ENCODE measurements at places on chromosomes 2 and 18.

DNA sequence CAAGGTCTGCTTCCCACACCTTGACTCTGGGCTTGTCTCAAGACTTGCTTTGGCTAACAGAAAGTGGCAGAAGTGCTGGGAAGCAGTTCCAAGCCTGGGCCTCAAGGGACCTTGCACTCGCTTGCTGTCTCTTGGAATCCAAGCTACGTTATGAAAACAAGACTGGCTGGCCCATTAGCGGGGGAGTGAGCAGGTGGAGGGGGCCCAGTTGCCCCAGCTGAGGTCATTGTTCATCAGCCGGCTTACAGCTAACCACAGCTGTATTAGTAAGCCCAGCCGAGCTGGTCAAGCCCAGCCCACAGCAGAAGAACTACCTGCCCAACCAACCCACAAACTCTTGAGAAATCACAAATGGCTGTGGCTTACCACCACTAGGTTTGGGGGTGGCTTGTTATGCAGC lies 63.1 kb downstream of the MARCO start:
- no peak for DNase-seq

DNA sequence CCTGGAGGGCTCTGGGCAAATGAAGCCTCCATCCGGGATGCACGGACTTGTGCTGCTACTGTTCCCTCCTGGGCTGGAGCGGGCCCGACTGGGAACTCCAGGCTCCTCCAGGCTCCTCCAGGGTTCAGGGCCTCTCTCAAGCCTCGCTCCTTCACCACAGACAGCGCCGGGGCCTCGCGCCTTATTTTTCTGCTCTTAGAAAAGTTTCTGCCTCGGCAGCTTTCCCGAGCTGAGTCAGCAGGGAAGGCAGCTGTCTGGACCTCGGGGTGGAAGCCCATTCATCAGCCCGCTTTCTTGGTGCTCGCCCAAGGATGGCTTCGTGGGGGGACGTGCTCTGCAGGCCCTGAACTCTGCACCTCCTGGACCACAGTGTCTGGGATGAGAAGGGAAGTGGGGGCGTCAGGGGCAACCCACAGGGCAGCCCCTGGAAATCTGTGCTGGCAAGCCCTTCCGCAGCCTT lies 12.9 kb upstream of the TEX51 start:
- DNase-seq: no peak

- DNase-seq: no peak
Measured at GRCh38 chr2:36516136-36516870, 81.7 kb downstream of the FEZ2 start.

DNA sequence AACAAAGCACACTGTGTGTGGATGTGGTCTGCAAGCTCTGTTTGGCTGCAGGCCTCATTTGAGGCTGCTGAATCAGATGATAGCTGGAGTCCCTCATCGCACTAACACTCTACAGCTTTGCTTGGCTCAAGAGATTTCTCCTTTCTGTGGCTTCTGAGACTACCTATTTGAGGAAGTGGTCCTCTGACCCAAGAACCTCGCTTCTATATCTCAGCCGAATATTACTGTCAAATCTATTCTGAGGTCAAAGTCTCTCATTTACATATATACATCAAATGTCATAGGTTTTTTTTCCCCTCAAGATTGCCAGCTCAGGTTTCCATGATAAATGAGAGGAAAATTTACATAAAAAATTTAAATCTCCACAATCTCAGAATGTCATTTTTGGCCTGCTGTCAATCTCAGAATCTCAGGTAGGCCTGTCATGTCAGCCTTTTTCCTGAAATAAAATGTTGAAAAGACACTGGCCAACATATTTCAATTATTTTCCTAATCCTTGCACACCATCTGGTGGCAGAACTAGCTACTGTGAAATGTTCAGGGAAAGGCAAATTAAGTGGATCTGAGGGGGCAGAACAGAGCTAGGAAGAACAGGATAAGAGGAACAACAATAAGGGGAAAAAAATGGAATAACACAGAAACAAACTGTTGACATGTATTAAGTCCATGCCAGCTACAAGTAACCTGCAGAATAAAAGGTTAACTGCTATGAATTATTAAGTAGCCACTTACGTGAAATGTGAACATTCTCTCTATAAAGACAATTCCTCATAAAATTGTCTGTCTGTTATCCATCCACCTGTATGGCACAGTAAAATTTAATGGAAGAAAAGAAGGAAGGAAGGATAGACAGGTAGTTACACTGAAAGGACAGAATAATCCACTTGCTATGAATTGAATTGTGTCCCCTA lies 39.3 kb downstream of the AP1S3 start:
- DNase-seq: peak; percentile 39

DNA sequence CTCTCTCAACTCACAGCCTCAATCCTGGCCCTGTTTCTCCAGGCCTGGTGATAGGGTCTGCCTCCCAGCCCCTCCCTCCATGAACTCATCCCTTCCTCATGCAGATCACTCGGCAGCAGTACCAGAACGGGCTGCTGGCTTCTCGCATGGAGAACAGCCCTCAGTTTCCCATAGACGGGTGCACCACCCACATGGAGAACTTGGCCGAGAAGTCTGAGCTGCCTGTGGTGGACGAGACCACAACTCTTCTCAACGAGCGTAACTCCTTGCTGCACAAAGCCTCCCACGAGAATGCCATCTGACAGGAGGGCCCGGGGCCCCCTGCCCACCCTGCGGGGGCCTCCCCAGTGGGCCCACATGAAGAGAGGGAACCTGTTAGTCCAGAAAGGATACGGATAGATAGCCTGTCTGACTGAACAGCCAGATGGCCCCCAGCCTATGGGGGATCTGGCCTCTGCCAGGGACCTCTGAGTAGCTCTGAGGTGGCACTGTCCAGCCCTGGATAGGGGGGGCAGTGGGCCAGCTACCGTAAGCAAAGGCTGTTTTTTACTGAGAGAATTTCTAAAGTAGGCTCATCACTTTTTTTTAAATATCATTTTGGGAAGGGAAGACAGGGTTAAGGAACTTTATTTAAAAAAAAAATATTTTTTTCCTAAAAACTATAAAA lies 6.7 kb upstream of the CNNM3 start:
- no peak for DNase-seq

- DNase-seq: no peak
Measured at GRCh38 chr2:85397925-85398331, 12.2 kb downstream of the CAPG start.
